ENCODE measurements at places on chromosomes 13 and 19. TPM values are rescaled to one million over a fixed set of nuclear protein-coding genes. Genes with fewer than 3 reads are reported as not detected.

Gene KLK3
- total RNA-seq = not detected

Gene SBNO2
- total RNA-seq = 51.9 TPM

Gene KANK3
- 4.5 TPM for total RNA-seq

Gene VSTM2B
- not detected for total RNA-seq

Gene OR4F17
- not detected for total RNA-seq

Gene ICAM5
- 1.2 TPM for total RNA-seq

Gene GEMIN7
- total RNA-seq = 88.0 TPM

Gene MBD3L3
- total RNA-seq = not detected

Gene SRRM5
- total RNA-seq = 0.81 TPM

Gene HSD11B1L
- 3.9 TPM for total RNA-seq

Gene FPR3
- not detected for total RNA-seq

Gene MED29
- 66.5 TPM for total RNA-seq

Gene CASP14
- not detected for total RNA-seq

Gene NAPA
- 87.2 TPM for total RNA-seq

Data from A549 treated with DMSO at 1 μM for 4 hours (cell line).